ENCODE measurements at places on chromosomes 2 and 18.

- no peak for DNase-seq
Observed at GRCh38 chr2:77147153-77147552, 375.0 kb downstream of the LRRTM4 start.

- DNase-seq: no peak
Observed at GRCh38 chr18:37294951-37295350, 270.6 kb downstream of the CELF4 start.

GRCh38 chr2:152078023-152078422, 20.8 kb downstream of the CACNB4 start:
- DNase-seq: no peak

GRCh38 chr2:160087854-160088745, 25.7 kb upstream of the PLA2R1 start:
- DNase-seq: no peak

DNA sequence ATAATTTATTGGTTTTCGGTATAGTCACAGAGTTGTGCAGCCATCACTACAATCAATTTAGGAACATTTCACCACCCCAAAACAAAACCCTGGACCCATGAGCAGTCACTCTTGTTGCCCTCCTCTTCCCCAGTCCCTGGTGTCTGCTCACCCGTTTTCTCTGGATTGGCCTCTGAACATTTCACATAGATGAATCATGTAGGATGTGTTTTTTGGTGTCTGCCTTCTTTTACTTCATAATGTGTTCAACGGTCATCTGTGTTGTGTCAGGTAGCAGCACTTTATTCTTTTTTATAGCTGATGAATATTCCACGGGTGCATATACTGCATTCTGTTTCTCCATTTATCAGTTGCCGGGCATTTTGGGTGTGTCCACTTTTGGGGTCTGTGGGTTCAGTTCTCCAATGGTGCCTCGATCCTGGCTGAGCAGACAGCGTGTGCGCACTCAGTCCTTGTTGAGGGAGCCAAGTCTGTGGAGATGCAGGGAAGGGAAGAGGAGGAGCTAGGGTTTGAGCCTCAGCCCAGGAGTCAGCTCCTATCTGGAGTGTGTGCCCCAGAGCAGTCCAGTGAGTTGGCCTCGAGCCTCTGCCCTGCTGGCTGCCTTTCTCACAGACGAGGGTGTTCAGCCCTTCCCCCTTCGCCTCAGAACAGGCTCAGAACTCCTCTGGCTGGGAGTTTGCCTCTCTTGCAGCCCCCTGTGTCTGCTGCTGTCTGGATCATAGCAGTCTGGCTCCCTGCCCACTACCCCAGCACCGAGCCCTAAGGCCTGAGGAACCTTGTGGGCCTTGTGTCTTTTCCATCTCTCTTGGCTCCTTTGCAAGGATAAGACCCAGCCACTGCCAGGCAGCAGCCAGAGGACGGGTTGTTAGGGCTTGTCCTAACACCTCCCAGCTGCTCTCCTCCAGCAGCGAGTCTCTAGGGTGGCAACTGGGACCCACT, 18.0 kb downstream of the C2orf74 start:
- peak; percentile 98 for DNase-seq

All from umbilical cord (tissue), 2 donors.